Bronchial epithelial cell (primary cell): ENCODE measurements at places on chromosomes 11 and 22.

DNA sequence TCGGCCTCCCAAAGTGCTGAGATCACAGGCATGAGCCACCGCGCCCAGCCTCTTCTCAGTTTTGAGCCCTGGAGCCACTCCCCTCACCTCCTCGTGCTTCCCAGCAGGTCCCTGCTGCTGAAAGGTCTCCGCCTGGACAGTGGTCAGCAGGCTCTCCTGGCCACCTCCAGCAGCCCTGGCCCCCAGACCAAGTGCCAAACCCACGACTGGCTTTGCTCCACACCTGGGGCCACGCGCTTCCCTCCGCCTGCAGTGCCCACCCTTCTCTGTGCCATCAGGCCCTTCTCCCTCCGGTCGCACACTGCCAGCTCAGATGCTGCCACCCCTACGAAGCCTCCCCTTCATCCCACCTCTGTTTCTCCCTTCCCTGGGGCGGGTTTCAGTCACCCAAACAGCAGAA lies 12.8 kb downstream of the FRMD8 start:
- DNase-seq: no peak

- no peak for DNase-seq
Observed at GRCh38 chr22:32322986-32323385, 34.7 kb upstream of the RFPL3 start.

DNA sequence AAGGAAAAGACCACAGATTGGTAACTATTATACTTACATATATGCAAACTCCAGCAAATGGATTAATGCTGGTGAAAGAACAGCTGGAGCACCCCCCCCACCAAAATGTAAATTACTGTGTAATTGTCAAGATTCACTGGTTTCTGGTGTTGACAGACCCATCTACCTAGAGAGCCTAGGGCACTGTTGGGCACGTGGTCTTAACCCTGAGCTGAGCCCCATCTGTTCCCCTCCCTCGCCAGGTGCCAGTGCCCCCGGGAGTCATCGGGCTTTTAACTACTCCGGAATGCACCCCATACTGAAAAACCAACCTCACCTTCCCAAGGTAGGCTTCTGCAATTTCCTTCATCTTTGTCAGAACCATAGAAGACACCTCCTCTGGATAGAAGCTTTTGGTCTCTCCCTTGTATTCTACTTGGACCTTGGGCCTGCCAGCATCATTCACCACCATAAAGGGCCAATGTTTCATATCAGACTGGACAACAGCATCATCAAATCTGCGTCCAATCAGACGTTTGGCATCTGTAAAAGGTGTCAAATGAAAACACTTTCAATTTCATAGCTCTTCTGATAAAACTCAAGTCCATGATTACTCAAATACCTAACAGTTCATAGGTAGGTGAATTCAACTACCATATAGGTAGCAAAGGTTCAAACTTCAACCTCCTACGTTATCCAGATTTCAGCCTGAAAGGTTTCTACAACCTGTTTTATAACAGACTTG lies 1.5 kb downstream of the HSPA8 start:
- no peak for DNase-seq

GRCh38 chr11:7444091-7444981 lies 41.0 kb upstream of the OLFML1 start:
- no peak for DNase-seq

DNA sequence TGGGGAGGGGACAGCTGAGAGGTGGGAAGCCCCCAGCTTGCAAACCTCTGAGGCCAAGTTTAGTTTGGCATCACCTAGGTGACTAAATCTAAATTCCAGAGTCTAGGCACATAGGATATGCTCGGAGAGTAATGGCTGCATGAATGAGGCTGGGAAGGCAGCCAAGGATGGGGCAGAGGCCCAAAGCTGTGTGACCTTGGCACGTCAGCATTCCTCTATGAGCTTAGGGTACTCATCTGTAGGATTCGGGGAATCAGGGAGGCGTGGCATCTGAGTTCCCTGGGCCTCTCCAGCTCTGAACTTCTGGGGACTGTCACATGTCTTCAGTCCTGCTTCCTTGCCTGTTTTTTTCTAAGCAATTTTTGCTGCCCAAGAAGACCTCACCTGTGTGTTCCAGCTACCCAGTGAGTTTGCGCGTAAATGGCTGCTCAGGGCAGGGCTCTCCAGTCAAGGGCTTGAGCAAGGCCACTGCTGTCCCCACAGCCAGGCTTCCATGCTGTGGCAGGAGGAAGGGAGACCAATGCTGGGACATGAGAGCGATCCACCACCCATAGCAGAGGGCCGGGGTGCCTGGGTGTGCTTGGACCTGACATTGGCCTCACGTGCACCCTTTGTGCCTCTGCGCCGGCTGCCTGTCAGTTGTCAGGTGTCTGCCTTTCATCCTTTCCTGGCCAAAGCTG lies 13.9 kb downstream of the DAGLA start:
- DNase-seq: no peak

GRCh38 chr22:42931421-42932196 lies 74.5 kb upstream of the ARFGAP3 start:
- DNase-seq: no peak

GRCh38 chr22:22886546-22886945 lies 1.1 kb upstream of the IGLL5 start:
- DNase-seq: no peak

DNA sequence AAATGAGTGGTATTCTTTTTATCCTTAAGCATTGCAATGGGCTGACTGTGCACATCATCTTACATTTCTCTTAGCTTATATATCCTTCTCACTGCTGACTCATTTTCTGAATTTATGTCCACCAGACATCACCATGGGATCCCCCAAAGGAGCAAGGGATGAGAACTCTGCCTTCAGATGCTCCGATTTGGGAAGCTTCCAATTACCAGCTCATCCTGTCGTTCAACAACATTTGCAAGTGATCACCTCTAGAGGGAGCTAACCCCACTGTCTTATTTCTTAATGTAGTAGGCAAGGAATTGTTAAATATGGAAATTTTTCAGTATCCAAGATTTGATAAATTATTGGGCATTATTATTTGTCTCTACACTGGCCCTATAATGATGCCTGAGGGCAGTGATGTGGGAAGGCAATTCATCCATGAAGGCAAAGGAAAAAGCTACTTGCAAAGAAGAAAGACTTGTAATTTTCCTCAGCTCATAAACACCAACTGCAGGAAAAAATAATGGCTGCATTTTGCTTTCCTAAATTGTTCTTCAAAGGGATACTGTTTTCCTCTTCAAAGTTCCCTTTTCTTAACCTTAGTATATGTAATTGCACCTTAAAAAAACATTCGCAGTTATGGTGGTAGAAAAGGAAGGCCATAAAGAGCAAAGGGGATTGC lies 102.4 kb upstream of the FSHB start:
- DNase-seq: peak; percentile 46

- no peak for DNase-seq
Observed at GRCh38 chr11:34303028-34303570, 54.7 kb downstream of the ABTB2 start.

GRCh38 chr22:27879923-27880322 lies 39.1 kb downstream of the PITPNB start:
- peak; percentile 37 for DNase-seq

GRCh38 chr22:20761536-20761935 lies 12.4 kb upstream of the SERPIND1 start:
- DNase-seq: no peak

- peak; percentile 21 for DNase-seq
Observed at GRCh38 chr11:112265659-112266409, 5.2 kb upstream of the PLET1 start.

DNA sequence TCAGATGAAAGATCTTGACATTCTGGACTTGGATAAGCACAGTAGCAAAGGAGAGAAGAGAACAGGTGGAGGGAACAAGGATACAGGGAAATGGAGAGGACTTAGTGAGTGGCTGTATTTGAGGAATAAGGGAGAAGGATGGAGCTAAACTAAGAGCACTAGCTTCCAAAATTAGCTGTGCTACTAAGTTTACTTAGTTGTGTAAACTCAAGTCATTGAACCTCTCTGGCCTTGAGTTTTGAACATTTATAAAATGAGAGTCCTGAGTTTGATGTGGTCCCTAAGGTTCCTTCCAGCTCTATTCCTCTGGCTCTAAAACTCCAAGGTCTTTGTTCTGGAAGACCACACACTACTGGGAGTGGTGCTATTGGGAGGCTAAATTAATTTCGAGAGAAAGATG lies 100.7 kb downstream of the TRIM44 start:
- no peak for DNase-seq

DNA sequence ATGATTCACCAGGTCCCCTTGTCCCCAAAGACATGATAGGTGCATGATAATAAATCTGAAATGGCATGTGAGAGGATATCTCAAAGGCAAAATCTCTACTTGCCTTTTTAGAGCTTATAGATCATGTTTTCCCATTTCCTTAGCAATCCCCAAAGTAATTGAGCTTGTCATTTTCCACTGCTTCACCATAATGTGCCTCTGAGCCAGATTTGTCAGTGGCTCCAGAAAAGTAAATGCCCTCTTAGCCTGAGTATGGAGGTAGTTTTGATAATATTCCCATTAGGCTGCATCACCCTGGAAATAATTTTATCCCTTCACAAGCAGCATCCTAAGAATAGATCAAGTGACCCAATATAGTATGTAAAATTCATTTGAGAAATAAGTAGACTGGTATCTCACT lies 36.7 kb upstream of the ADSL start:
- DNase-seq: no peak

- DNase-seq: peak; percentile 56
Observed at GRCh38 chr22:24325105-24325757, 54.6 kb downstream of the SPECC1L start.

DNA sequence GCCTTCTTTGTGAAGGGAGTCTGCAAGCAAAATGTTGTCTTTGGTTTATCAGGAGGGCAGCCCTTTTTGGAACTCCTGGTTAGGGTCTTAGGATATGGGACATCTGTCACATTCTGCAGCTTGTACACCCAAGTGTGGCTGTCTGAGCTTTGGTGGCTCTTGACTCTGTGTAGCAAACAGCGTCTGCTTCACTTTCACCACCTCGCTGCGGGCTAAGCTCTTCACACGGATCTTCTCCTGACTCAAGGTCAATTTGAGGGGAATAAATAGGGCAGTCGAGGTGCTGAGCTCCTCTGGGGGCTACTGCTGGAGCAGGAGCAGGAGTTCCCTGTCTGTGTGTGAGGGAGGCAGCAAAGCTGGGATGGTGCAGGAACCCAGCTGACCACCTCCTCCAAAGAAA lies 10.6 kb downstream of the MICAL2 start:
- DNase-seq: no peak

DNA sequence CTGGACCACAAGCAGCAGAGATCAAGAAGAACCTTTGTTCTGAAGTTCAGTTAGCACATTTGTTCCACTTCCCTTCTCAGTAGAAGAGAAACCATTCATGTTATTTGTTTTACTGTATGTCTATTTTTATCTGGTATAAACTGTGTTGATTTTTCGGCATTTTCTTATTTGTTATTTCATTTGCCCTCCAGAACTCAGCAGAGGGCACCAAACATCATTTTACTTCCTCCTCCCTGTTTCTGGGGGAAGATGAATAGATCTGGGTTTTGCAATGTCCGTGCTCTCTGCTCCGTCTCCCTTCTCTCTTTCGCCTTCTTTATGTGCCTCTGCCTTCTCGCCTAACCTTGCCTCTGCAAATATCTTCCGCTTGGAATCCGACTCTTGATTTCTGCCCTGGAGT lies 366.9 kb downstream of the NTM start:
- DNase-seq: no peak

DNA sequence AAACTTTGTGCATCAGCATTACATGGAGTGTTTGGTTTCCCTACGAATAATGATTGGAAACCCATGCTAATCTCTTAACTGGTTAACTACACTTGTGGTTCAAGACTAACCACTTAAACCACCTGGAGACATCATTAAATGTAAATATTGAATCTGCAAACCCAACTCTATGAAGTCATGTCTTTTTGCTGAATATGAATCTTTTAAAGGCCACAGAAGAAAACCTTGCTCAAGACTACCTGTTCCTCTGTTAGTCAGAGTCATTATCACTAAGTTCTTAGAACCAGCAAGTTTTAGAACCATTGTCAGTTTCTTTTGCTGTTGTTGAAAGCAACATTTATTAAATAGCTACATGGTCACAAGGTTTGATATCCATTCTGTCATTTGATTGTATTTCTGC lies 70.7 kb downstream of the SIK2 start:
- no peak for DNase-seq

GRCh38 chr11:115267238-115267781 lies 236.9 kb downstream of the CADM1 start:
- no peak for DNase-seq

DNA sequence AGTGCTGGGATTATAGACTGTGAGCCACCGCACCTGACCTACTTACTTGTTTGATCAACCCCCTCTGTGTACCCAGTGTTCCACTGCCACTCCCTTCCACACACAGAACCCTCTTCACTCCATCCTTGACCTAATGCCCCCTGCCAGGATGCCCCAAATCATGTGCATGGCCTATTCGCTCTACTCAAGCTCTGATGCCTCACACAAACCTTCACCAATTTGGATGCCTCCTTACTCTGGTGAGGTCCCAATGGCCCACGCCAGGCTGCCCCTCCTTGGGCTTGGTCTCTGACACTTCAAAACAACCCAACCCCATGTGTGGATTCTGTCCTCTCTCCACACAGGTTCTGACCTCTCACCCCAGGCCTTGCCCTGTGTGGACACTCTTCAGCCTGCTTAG lies 9.4 kb upstream of the PSMC3 start:
- no peak for DNase-seq

GRCh38 chr11:87275176-87275575 lies 237.4 kb downstream of the TMEM135 start:
- no peak for DNase-seq

- no peak for DNase-seq
Observed at GRCh38 chr11:63491636-63492372, 837 bp upstream of the PLAAT5 start.

DNA sequence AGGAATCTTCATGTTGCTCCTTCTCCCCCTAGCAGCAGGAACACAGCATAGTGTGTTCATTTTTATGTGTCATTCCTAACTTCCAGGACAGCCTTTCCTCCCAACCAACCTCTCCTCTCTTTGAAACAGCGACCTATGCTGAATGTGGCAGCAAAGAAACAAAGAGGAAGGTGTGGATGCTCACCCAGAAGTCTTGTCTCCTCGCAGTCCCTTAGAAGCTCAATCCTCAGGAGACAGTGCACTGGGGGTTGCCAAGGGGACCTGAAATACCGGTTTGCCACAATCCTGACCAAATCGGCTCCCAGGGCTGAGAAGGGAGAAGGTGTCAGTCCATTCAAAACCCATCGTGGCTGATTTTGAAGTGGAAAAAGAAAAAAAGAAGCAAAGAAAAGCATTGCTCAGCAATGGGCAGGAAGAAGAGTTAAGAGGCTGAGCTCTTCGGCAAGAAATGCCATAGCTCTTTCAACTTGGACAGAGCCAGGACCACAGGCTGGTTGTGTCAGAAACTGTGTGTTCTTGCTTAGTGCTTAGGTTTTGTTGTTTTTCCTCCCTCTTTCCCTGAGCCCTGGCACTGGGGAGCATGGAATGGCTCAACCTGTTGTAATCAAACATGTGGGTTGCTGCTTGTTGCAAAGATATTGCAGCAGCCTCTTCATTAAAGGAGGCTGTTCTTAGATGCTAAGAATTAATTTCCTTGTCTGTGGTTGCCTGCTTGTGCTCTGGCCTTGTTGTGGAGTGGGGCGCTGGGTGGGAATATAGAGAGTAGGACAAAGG lies 30.4 kb upstream of the TENM4 start:
- DNase-seq: no peak
